ENCODE measurements at places on chromosomes 16 and 17.

GRCh38 chr17:82103553-82104451 is 5.8 kb upstream of the FASN start:
- DNase-seq = no peak

- DNase-seq = no peak
These were observed 301.9 kb upstream of the TBX2 start for GRCh38 chr17:61097781-61098180.

DNA sequence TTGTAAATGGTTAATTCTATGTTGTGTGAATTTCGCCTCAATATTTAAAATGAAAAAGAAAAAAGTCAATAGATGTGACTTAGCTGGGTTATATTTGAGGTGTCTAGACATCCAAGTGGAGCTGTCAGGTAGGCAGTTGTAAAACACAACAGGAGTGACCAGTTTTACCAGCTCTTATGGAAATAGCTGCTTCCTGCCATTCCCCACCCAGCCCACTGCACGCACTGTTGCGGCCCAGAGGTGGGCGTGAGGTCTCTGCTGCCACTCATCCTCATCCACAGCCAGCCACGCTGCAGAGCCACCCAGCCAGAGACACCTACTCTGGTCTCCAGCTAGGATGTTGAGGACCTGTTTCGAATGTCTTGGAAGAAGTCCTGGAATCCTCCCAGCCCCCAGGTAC is 3.4 kb upstream of the CARD14 start:
- DNase-seq = no peak

DNA sequence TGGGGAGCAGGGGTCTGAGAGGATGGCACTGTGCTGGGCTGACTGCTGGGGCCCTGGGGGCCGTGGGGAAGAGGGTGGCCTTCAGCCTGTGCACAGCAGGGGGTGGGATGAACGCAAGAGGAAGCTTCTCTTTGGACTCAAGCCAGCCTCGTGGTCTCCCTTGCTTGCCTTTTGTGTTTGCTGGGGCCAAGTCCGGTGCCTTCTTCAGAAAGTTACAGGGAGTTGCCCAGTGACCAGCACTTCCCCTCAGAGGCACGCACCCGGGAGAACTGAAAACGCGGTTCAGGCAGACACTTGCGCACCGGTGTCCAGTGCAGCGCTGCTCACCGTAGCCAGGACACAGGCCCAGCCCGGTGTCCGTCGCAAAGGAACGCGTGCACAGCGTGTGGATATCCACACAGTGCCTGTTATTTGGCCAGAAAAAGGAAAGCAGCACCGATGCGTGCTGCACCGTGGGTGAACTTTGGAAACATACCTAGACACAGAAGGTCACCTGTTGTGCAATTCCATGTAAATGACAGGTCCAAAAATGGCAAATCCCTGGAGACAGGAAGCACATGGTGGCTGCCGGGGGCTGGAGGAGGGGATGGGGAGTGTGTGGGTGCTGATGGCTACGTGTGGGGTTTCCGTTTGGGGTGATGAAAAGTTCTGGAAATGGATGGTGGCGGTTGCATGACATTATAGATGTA is 29.4 kb upstream of the NUDT16L1 start:
- DNase-seq = no peak

DNA sequence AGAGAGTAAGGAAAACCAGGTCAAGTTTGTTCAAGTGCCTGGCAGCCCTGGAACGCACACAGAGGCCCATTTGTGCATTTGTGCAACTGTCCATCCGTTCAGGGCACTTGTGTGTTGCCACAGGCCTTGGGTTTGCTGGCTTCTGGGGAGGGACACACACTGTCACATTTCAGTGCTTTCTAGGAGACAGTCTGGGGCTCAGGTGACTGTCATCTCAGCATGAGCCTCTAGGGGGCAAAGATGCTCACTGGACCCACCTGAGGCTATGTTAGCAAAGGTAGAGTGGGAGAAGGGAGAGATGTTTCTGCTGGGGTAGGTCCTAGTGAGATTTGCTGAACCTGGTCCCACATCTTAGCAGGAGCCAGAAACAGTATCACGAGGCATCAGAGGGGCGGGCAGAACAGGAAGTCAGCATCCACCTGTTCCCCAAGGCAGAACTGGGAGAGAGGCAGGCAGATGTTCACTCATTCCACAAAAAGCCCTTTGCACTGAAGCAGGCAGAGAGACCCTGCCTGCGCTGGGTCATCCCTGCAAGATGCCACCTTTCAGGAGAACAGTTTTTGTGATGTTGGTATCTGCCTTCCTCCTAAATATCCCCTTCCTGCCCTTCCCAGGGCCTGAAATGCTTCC is 48.5 kb downstream of the RAI1 start:
- DNase-seq = peak; percentile 40

DNA sequence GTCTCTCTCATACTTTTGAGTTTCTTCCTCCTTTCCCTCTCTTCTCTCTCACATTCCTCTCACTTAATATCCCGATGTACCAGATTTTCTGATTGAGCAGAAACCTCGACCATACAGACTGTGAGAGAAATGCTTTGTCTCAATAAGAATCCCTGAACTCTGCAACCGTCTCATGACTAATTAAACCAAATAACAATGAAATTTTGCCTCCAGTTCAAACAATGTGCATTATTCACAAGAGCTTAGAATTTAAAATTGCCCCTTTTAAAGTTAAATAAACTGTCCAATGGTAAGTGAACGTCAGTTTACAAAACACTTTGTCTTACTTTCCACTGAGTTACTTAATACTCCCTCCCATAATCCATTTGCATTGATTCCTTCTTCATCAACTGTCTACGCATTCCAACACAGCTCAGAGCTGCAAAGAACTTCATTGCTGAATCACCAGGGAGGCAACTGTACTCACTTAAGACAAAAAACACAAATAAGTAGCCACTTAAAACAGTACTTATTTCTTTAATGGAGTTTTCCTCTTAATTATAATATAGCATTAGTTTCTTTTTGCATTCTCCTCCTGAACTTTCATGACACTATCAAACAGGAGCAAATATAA is 4.9 kb downstream of the CDH11 start:
- no peak for DNase-seq

DNA sequence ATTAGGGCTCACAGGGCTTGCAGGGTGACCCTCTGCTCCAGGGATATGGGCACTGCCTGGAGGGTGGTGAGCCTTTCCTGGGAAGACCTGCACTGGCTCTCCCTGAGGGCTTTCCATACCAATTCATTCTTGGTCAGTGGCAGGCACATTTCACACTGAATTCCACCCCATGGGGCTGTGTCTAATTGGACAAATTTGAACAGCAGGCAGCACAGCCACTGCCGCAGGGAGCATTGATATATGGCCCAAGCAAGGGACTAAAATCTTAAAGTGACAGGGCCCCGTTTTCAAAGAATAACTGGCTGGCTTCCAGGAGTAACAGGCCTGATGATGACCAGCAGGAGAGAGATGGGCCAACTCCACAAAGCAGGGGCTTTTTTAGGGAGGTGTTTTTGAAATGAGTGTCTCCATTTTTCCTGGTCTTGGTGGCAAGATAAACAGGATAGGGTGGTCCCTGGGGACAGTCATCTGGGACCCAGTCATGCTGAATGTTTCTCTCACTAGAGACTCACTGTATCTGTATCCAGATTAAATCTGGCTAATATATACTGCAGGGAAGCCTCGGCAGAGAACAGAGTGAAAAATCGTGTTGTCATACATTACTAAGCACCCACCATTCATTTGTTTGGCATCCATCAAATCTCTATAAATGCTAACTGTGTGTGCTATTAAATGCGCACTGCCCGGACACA is 74.1 kb upstream of the TBX2 start:
- no peak for DNase-seq

DNA sequence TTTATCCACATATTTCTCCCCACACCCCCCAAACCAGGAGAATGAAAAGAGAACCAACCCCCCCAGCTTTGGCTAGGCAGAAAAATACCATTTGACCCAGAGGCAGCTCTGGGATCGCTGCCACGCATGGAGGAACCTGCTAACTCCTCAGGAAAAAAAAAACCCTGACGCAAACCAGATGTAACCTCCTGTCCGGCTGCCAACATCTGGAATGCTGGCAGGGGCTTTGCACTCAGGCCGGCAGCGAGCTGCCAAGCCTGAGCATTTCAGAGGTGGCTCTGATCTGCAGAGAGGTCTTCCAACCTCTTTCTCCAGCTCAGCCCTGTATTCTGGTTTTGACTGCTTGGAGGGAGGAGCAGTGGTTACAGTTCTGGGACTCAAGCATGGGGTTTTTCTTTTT is 8.2 kb downstream of the IGFBP4 start:
- no peak for DNase-seq

Measured in NCI-H1105 treated with DMSO at 0.1 percent for 48 hours (cell line).